ENCODE measurements at places on chromosomes 6 and 20. TPM values are rescaled to one million over a fixed set of nuclear protein-coding genes. Genes with fewer than 3 reads are reported as not detected.

DNA sequence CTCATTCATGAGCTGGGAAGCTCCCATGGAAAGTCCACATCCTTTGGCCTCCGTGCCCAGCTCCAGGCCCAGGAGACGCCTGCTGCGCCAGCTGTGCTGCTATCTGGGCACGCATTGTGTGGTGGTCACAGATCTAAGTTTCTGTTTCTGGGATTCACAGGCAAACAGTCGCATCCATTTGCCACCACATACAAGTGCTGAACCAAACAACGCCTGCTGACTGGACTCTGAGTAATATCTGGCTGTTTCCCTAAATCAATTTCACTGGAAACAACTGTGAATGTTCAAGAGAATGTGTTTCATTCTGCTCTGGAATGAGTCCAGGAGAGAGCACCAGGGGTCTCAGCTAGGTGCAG lies 45.5 kb downstream of the IRF4 start:
- DNase-seq = no peak

DNA sequence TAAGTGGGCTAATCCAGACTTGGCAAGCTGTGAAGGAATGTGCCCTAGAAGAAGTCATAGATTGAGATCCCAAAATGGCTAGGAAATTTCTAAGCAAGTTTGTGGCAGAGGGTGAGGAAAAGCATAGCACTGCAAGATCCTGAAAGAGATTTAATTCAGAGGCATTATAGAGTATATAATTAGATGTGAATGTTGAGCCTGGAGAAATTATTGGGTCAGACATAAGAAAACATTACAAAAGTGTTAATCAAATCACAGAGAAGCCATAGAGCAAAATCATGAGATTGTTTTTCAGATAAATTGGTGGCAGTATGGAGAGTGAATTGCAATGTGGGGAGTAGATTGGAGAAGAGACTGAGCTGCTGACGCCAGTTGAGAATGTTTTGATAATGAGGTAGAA lies 90.0 kb downstream of the CD2AP start:
- no peak for DNase-seq

NOX3 gene
- polyA plus RNA-seq = not detected

- no peak for DNase-seq
These were observed 128.3 kb downstream of the DST start for GRCh38 chr6:56514395-56514794.

DNA sequence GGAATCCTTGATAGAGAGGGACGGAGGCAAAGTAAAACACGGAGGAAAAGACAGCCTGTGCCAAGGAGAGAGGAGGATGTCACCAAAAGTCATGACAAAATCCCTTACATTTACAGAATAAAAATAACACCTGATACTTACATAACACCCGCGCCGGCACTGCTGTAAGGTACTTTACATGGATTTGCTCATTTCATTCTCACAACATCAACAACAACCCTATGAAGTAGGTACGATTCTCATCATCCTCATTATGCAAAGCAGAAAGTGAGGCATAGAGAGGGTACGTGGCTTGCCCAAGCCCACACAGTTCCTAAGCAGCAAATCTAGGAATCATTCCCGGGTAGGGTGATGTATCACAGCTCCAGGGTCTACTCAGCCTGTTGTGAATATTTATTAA lies 67.6 kb upstream of the NFATC2 start:
- no peak for DNase-seq

DNA sequence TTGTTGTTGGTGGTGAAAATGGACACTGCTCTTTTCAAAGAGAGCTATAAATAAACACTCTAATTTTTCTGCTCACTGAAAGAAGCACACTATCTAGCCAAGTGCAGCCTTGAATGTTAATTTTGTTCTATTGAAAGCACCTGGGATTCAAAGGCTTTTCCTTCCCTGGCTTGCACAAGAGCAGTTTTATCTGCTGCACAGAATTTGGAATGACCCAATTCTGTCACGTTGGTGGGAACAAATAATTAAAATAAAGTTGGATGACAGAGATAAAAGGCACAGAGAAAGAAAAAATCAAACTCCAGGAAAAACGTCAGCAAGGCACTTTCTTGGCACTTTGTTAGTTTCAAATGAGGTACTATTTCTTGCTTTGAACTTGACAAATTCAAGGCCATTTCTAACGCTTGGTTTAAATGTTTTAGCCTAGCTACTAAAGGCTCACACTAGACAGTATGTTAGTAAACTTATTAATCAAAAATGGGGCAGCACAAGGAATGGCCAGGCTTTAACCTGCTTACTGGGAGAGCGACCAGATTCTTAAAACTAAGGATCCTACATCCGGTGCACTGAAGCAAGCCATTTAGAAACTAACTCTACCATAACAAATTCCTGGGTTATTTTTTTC lies 145.5 kb upstream of the ARG1 start:
- DNase-seq = no peak

DNA sequence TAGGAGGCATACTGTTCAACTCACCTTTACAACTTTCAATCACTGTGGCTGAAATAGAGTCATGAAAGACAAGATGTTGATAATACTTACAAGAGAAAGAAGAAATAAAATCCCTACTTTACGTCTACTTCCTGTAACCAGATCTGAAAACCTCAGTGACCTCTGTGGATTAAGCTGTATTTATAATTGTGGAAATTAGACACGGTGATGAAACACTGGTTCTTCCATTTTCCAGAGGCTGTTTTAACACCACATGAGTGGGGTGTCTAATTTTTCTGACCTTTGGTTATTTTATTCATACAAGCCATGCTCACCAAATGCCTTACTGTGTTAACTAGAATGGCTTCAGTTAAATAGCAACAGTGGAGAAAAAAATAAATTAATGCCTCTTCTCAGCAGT lies 58.5 kb upstream of the HIVEP1 start:
- no peak for DNase-seq

SLC2A10 gene
- polyA plus RNA-seq = 3.7 TPM

GRCh38 chr6:131733376-131734016 lies 22.7 kb upstream of the CTAGE9 start:
- DNase-seq = no peak

REM1 gene
- polyA plus RNA-seq = 2.0 TPM

DNA sequence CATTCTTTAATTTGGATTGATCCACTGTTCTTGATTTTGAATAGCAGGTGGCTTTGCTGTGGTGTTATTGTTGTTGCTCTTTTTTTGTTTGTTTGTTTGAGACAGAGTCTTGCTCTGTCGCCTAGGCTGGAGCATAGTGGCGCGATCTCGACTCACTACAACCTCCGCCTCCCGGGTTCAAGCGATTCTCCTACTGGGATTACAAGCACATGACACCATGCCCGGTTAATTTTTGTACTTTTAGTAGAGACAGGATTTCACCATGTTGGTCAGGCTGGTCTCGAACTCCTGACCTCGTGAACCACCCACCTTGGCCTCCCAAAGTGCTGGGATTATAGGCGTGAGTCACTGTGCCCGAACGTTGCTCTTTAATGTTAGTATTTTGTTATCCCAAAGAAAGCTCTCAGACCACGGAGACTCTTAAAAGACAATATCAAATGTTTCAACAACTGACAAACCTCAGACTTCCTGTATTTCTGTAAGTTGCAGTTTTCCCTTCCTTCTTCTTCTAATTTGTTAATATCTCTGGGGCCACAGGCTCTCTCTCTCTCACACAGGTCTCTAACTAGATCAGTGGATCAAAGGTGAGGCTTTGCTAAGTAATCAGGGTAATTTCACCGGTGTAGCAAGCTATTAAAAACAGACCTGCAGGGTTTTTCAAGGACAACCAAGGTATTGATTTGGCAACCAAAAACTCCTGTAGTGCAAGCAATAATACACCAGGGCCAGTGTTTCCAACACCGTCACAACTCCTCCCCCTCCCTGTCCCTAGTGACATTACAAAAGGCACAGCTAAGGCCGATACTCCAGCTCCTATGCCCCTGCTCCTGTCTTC lies 48.8 kb upstream of the ZNF217 start:
- peak; percentile 33 for DNase-seq

DNA sequence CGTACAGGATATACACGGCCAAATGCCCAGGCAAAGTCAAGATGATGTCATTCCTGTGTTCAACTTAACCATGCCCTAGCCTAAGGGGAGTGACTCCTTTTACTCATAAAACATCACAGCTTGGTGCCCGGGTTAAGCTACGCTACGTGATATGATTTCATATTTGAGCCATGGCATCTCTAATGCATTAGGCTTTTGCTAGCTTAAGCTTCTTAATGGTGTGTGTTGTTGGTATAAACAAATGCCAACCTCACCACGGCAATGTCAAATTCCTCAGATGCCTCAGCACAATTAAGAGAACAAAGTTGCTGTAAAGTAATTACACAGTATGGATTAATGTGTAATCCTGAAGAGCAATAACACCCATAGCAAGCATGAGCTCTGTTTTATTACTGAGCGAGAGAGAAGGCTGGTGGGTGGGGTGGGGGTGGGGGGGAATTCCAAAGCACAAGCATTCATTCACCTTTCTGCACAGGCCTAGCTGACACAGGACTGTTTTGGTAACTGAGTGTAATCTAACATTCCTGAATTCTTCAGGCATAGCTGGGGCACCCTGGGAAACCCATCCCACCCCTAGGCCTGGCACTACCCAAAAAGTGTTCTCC lies 44.7 kb upstream of the CNKSR3 start:
- DNase-seq = peak; percentile 78

RPS6KA2 gene
- 12.3 TPM for polyA plus RNA-seq

KHDC1L gene
- polyA plus RNA-seq = not detected

DNA sequence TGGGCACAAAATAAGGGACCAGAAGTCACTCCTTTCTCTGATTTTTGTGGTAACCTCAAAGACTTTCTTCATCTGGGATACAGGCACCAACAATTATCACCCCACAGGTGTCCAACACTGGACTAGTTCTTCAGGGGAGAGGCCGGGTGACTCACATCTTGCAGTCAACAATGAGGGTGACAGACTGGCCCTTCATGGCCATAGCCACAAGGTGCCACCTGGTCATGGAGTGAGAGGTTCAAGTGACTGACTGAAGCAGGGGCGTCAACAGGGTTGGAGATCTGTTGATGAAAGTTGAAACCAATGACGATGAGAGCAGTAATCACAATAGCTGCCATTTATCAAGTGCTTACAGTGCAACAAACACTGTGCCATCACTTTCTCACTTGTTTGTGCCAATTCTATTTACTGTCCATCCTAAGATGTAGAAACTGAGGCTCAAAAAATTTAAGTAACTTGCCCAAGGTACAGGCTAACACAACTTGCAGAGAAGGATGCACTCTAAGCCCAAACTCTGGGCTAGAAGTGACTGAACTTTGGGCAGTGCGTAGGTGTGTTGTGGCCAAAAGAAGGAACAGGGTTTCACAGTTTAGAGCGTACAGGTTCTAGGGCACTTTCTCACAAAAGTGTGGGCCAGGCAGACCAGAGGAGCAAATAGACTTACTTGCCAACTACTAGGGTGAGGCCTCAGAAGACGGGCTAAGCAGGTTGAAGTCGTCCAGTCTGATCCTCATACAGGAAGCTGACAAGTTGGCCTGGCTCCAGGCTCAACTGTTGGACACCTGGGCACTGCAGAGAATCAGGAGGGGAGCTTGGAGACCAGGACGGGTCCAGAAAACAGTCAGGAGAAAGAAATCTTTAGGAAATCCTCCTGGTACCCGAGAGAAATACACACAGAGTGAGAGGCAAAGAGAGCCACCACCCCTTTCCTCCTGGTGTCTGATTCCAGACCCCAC lies 30.4 kb downstream of the HLA-DPB1 start:
- no peak for DNase-seq

SLC22A16 gene
- not detected for polyA plus RNA-seq

DDO gene
- 13.4 TPM for polyA plus RNA-seq

DNA sequence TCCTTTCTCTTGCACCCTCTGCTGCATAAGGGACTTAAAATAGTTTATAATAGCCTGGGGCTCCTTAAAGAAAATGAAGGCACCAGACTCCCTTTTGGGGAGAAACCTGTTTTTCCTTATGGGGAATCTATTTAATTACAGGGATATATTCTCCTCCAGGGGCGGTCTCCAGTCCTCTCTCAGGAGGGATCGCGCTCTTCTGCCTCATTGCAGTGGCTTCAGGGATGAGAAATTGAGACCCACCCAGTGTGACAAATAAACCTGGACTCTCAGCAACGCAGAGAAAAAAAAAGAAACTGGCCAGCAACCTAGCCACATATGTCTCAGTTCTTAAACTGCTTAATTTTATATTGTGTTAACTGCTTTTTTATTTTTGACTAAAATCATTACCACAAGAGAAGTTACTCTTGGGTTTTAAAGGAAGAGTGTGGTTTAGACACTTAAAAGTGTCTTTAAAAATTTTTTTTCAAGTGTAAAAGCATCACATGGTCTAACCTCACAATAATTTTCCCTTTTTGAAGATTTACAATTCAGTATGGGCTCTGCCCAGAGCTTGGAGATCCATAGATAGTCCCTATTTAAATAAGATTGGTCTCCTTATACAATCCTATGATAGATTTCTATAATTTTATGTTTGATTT lies 11.7 kb upstream of the GOPC start:
- DNase-seq = no peak

DNA sequence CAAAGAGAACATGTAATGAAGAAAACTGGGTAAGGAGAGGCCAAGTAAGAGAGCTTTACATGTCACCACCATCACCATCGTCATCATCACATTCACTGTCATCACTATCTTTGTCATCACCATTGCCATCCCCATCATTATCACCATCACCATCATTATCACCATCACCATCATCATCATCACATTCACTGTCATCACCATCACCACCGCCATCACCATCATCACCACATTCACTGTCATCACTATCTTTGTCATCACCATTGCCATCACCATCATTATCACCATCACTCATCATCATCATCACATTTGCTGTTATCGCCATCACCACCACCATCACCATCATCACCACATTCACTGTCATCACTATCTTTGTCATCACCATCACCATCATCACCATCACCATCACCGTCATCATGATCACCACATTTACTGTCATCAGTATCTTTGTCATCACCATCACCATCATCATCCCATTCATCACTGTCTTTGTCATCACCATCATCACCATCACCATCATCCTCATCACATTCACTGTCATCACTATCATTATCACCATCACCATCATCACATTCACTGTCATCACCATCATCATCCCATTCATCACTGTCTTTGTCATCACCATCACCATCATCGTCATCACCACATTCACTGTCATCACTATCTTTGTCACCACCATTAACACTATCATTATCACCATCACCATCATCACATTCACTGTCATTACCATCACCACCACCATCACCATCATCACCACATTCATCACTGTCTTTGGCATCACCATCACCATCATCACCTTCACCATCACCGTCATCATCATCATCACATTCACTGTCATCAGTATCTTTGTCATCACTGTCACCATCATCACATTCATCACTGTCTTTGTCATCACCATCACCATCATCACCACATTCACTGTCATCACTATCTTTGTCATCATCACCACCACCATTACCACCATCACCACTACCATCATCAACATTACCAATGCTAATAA lies 172.3 kb downstream of the ERMARD start:
- no peak for DNase-seq

ECT2L gene
- not detected for polyA plus RNA-seq

- no peak for DNase-seq
These were observed 33.2 kb upstream of the VEGFA start for GRCh38 chr6:43736844-43737243.

DNA sequence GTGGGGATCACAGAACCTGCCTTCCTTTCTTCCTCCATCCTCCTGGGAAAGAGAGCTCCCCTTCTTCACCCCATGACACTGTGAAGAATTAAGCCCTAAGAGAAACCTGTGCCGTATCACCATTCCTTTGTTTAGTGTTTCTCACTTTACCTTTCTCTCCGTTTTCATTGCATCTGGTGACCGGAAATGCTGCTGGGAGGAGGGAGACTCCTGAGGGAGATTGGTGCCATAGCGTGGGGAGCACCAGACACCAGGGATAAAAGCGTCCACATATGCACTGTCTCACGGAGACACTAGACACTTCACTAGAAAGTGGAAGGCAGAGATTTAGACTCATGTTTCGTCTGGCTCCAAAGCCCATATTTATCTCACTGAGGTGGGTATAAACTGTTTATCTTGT lies 15.5 kb upstream of the ULBP3 start:
- DNase-seq = no peak
